T-helper 17 cell (primary cell): ENCODE measurements at places on chromosomes 1 and 21.
A peak's percentile ranks its signal among the peaks of the same experiment; 100 is the strongest.

DNA sequence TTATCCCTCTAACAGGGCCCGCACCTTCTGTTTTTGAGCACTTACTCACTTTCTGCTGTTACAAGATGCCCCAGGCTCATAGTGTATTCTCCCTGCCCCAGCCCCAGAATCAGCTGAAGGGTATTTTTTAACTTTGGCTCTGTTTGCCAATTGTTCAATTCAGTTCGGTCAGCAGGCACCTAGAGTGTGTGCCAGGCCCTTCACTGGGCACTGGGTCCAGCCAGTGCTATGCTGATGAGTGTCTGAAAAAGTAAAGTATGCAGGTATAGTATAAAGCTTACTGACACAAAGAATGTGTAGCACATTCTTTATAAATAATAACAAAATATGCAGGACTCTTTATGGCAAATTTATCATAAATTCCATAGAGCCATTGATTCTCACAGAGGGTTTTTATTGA lies 35.0 kb downstream of the FHAD1 start:
- DNase-seq = no peak
- no peak overlapping the region for H3K27ac ChIP-seq
- H3K27me3 ChIP-seq = peaks cover 41% of the 10 kb centered on the region
- no peaks in the 10 kb centered on the region for H3K4me1 ChIP-seq

DNA sequence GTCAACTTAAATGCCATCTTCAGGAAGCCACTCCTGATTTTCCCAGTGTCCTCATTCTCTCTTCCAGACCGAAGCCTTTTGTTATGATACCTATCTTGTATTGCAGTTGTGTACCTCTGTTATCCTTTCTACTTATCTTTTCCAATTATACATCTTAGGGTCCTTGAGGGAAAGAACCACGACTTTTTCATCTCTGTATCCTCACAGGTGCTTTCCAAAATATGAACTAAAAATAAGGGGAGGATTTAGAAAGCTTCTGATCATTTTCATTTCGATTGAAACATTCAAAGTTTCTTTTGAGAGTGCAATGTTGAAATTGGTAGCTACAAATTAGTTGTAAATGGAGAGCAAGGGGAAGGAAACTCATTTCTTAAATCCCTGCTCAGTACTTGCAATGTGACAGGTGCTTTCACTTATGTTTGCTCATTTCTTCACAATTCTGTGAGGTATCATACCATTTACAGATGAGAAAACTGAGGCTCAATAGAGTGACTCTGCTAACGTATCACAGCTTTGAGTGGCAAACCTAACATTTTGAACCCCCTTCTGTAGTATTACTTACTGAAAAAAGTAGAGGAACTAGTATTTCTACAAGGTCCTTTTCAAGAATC lies 24.2 kb downstream of the SLC19A2 start:
- H3K27me3 ChIP-seq = peaks cover 7% of the 10 kb centered on the region
- no peak overlapping the region for H3K27ac ChIP-seq
- no peaks in the 10 kb centered on the region for H3K36me3 ChIP-seq
- DNase-seq = no peak
- peaks cover 3% of the 10 kb centered on the region for H3K4me1 ChIP-seq

- no peaks in the 10 kb centered on the region for H3K27me3 ChIP-seq
- H3K4me1 ChIP-seq = peaks cover 18% of the 10 kb centered on the region
- H3K4me3 ChIP-seq = peak within 1 kb of the TSS; percentile 99
- H3K36me3 ChIP-seq = no peaks in the 10 kb centered on the region
- peak within 1 kb of the TSS; percentile 99 for H3K27ac ChIP-seq
- peak; percentile 88 for DNase-seq
These were observed at the start of gene CEP170 for GRCh38 chr1:243254927-243255790. TSS of gene CEP170 (minus strand) at chr1:243255281. CDS start at chr1:243225280, 30,001 bp downstream.

DNA sequence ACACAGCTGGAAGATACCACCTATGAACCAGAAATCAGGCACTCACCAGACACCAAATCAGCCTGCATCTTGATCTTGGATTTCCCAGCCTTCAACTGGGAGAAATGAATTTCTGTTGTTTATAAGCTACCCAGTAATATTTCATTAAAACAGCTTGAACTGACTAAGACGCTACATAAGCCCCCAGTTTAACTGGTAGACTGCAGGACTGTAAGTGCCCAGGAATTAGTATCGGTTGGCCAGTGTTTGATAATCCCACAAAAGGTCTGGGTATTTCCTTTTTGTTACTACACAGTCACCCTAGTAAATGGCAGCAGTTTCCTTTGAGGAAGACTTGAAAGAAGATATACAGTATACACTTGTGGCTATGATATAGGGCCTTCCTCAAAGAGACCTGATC lies 7.3 kb upstream of the SLC35D1 start:
- peaks cover 21% of the 10 kb centered on the region for H3K27me3 ChIP-seq
- H3K27ac ChIP-seq = no peak overlapping the region
- H3K4me3 ChIP-seq = no peak overlapping the region
- H3K36me3 ChIP-seq = peaks cover 4% of the 10 kb centered on the region
- no peak for DNase-seq

- no peak overlapping the region for H3K27ac ChIP-seq
- peaks cover 6% of the 10 kb centered on the region for H3K4me1 ChIP-seq
These were observed 21.8 kb downstream of the COA7 start for GRCh38 chr1:52676249-52676903.

DNA sequence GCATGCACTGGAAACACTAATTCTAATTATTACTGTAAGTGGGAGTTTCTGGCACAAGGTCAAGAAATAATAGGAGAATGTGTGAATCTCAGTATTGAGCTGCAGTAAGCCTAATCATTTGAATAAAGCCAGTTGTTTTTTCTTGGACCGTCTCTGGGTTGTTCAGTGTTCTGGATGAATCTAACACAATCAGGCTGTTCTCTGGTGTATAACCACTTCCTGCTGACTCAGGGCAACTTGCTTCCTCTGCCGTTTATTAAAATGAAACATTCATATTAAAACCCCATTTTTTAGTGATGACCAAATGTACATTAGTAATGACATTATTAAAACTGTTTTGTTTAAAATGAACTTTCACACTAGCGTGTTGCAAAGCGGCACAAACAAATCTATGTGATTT lies 273.1 kb upstream of the SNX7 start:
- H3K4me3 ChIP-seq = peak overlapping the region; percentile 67
- no peaks in the 10 kb centered on the region for H3K36me3 ChIP-seq
- H3K27ac ChIP-seq = peak overlapping the region; percentile 54
- peaks cover 14% of the 10 kb centered on the region for H3K4me1 ChIP-seq

DNA sequence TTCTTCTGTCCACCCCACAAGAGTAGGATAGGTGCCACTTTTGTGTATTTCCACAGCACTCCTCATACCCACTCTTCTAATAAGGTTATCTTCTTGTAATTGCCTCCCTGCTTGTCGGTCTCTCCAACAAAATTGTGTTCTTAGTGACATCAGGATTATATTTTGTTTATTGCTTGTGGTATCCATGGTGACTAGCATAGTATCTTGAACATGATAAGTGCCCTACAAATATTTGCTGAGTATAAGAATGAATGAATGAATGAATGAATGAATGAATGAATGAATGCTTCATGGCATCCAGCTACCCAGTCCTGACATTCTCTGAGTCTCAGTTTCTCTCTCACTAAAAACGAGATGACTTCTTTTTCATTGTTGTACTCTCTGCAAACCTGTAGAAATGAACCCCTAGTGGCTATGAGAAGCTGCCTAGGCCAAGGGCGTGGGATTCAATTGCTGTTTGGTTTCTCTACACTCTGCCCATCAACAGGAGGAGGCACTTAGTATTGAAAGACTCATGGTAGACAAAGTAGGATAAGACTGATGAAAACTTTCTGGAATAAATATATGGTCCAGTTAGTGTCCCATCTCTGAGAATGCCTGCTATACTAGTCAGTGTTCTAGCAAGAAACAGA lies 121.0 kb downstream of the TMEM53 start:
- peaks cover 36% of the 10 kb centered on the region for H3K27me3 ChIP-seq
- H3K4me3 ChIP-seq = no peak overlapping the region
- no peaks in the 10 kb centered on the region for H3K36me3 ChIP-seq
- DNase-seq = no peak

- H3K27me3 ChIP-seq = peaks cover 83% of the 10 kb centered on the region
- peak overlapping the region; percentile 84 for H3K4me3 ChIP-seq
- no peak for DNase-seq
- H3K27ac ChIP-seq = no peak overlapping the region
- H3K36me3 ChIP-seq = peaks cover 6% of the 10 kb centered on the region
These were observed 985 bp downstream of the SYT6 start for GRCh38 chr1:114152508-114153260.

GRCh38 chr1:154190550-154190949 lies 1.4 kb downstream of the TPM3 start:
- H3K27ac ChIP-seq = no peak overlapping the region
- no peak for DNase-seq
- H3K36me3 ChIP-seq = no peaks in the 10 kb centered on the region
- H3K27me3 ChIP-seq = peaks cover 53% of the 10 kb centered on the region

GRCh38 chr21:45050345-45050796 lies 24.0 kb upstream of the ADARB1 start:
- H3K4me1 ChIP-seq = peaks cover 2% of the 10 kb centered on the region
- H3K36me3 ChIP-seq = no peaks in the 10 kb centered on the region
- DNase-seq = no peak
- no peak overlapping the region for H3K4me3 ChIP-seq
- H3K27me3 ChIP-seq = peaks cover 49% of the 10 kb centered on the region

DNA sequence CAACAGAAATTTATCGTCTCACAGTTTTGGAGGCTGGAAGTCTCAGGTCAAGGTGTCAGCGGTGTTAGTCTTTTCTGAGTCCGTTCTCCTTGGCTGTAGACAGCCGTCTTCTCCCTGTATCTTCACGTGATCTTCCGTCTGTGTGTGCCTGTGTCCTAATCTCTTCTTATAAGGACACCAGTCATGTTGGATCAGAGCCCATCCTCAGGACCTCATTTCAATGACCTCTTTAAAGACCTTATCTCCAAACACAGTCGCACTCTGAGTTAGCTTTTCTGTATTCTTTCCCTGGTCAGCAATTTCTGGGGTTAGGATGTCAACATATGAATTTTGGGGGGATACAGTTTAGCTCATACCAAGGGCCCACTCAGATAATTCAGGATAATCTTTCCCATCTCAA lies 247.7 kb downstream of the PRDM2 start:
- DNase-seq = no peak
- peaks cover 22% of the 10 kb centered on the region for H3K27me3 ChIP-seq
- H3K4me3 ChIP-seq = no peak overlapping the region
- H3K27ac ChIP-seq = no peak overlapping the region
- no peaks in the 10 kb centered on the region for H3K36me3 ChIP-seq
